NCI-H510A (cell line): ENCODE measurements at places on chromosomes 1 and 21.
A peak's percentile ranks its signal among the peaks of the same experiment; 100 is the strongest.

DNA sequence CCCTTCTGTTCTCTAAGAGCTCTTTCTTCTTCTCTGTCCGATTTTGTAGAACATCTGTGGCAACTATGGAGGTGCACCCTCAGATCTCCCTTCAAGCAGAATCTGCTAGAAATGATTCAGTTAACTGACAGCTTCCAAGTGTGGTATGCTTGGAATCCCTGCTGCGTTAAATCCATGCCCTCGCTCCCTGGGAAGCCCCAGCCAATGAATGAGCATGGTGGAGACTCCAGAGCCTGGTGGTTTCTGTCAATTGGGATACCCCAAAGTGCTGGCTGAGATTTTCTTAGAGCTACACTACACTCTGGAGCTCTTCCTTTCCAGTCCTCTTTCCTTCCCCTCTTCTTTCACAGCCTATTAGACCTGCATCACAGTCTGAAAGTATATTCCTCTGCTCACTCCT lies 116.3 kb upstream of the C1orf21 start:
- DNase-seq = no peak

GRCh38 chr1:19617376-19617775 lies 26.7 kb upstream of the NBL1 start:
- no peak for DNase-seq

DNA sequence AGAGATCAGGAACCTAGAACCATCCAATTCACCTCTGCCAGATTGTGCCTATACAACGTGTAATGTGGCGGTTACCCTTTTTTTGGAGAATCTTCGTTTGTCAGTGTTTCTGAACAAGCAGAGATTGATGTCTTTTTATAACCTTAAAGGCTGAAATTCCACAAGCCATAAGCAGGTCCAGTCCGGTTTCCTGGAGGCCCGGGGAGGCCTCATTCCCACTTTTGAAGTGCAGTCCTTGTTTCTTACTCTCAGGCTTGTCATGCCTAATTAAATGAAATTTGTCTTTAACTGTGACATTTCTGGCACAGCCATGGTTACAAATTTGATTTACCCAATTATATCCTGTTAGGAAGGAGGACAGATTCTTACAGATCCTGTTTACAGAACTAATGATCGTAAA lies 27.8 kb downstream of the ZNF362 start:
- DNase-seq = no peak

DNA sequence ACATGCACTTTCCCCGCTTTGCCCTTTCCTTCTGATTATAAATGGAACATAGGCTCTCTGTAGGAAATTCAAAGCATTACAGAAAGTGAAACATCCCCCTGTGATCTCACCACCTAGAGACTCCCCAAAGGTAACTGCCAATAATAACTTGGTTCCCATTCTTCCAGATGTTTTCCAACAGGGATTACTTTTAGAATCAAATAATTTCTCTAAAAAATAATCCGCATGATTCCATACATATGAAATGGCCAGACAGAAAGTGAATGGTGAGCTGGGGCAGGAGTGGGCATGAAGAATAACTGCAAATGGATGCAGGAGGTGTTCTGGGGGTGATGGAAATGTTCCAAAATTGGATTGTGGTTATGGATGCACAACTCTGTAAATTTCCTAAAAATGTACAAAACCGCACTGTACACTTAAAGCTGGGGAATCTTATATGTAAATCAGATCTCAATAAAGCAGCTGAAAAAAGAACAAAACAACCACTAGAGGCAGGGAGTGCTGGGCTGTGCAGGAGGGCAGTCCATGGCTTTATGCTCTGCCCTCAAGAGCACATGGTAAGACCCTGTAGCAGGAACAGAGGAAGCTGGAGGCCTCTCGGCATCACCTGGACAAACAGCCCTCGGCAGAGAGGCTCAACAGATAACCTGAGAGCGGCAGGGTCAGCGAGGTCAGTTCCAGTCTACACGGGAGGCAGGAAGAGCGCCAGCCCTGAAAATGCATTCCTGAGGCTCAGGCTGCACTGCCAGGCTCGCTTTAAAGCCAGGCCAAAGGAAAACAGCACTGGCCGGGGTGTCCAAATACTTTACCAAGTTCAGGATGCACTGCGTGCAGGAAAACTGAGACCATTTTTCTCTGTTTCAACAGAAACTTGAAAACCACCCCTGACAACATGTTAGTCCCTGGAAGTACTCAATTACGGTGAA lies 39.7 kb downstream of the CAPZB start:
- DNase-seq = peak; percentile 77

DNA sequence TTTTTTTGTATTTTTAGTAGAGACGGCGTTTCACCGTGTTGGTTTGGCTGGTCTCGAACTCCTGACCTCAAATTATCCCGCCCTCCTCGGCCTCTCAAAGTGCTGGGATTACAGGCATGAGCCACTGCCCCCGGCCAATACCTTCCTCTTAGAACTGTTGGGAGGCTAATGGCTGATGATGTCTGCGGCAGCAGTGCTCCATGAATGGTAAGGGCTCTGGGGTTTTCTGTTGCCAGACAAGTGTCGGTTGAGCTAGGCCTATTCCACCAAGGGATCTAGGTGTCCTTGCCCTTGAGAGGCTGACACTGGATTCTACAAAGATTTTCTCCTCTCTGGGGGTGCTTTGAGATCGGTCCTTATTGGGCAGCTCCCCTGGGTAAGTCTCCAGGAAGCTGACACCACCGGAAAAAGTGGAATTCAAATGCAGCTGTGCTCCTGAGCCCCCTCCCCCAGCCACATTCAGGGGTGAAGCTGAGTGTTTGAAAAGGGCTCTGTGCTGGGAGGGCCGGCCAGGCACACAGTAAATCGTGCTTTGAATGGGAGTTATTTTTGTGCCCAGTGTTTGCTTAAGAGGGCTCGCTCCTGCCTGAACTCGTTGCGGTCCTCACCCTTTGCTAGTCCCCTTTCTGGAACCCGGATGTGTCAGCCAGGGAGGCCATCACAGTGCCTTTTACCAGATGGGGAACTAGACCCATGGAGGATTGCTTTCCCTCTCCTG lies 5.2 kb downstream of the SOX13 start:
- DNase-seq = peak; percentile 92

GRCh38 chr1:10734962-10735544 lies 61.4 kb downstream of the CASZ1 start:
- DNase-seq = peak; percentile 82

DNA sequence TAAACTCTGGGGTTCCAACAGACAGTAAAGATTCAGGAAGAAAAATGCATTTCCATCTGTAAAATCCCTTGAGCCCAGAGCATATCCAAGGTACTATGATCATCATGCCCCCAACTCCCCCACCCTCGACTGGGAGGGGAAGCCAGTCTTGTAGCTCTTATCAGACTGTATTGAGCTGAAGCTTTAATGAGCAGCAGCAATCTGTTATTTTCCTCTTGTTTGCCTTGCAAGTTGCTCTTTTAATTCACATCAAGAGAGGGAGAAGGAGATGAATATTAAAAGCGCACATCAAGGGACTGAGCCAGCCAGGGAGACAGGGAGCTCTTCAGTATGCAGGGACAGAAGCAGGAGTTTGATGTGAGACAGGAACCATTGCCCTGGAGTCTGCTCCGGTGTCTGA lies 52.5 kb upstream of the KCNA3 start:
- DNase-seq = no peak

- DNase-seq = no peak
Observed at GRCh38 chr21:31583498-31583897, 76.0 kb upstream of the SOD1 start.

- DNase-seq = no peak
Observed at GRCh38 chr1:2389644-2390043, 1.7 kb downstream of the MORN1 start.

DNA sequence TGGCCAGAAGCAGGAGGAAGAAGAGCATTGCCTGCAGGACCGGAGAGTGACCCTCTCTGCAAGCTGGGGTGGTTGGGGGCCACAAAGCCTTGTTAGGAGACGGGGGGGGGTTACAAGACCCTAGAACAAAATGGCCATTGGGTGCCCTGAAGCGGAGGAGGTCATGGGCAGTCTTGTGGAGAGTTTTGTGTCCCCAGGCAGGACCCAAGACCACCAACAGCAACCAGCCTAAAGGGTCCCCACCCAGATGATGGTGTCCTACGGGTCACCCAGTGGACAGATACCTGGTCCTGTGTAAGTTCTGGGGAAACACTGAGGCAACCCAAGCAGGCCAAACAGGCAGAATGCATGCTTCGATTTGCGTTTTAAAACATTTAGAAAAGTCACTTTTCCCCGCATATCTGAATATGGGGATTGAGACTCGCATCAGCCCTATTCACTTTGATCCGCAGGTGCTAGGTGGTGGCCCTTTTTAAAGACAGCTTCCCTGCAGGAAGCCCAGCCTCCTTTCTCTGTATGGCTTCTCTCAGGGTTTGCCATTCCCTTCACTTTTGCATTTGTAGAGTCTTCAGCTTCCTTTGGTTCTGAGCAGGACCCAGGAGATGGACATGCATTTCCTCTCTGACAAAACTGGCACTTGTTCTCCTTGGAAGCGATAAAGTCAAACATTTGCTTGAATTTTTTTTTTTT lies 21.1 kb downstream of the GNG4 start:
- DNase-seq = no peak

GRCh38 chr1:43529206-43529731 lies 1.4 kb upstream of the PTPRF start:
- peak; percentile 99 for DNase-seq

GRCh38 chr1:26692211-26692792 lies 3.5 kb upstream of the ARID1A start:
- peak; percentile 80 for DNase-seq

DNA sequence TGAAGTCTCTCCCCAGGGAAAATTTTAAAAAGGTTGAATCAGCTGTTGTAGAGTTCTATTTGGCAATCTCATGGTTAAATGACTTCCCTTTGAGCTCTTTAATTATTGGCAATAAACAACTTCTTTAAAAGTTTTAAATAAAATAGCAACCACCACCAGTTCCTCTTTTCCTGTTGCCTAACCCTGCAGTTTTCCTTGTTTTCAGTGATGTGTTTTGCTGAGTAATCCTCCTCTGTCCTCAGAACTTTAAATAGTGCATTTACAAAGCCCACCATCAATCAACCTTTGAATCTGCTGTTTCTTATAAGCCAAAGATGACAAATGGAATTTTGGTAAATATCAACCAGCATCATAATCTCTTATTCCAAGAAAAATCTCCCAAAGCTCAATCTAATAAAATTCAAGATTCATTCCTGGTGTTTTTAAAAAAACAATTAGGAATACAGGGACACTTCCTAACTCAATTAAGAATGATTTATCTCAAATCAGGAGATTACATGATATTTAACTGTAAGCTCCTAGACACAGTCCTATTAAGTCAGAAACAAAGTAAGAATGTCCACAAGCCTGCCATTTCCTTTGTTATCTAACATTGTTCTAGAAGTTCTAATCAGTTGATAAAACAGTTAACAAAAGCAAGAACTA lies 14.8 kb downstream of the AVPR1B start:
- no peak for DNase-seq

DNA sequence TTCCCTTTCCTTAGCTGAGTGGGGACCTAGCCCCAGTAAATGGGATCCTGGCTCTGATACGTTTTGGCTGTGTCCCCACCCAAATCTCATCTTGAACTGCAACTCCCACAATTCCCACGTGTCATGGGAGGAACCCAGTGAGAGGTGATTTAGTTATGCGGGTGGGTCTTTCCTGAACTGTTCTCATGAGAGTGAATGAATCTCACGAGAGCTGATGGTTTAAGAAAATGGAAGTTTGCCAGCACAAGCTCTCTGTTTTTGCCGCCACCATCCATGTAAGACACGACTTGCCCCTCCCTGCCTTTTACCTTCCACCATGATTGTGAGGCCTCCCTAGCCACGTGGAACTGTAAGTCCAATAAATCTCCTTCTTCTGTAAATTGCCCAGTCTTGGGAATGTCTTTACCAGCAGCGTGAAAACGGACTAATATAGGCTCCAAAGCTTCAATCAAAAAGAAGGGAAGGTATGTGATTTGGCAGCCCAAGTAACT lies 29.9 kb upstream of the POU2F1 start:
- no peak for DNase-seq

GRCh38 chr1:65704318-65704717 lies 88.4 kb upstream of the PDE4B start:
- no peak for DNase-seq

- no peak for DNase-seq
Observed at GRCh38 chr1:46407636-46408035, 13.5 kb downstream of the FAAH start.
